Effector memory CD4-positive, alpha-beta T cell (primary cell): ENCODE measurements at places on chromosomes 7 and 10.

DNA sequence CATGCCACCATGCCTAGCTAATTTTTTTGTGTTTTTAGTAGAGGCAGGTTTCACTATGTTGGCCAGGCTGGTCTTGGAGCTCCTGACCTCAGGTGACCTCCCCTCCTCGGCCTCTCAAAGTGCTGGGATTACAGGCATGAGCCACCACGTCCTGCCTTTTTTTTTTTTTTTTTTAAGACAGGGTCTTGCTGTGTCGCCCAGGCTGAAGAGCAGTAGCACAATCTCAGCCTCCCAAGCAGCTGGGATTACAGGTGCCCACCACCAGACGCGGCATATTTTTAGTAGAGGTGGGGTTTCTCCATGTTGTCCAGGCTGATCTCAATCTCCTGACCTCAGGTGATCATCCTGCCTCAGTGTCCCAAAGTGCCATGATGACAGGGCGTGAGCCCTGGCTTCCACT lies 14.4 kb upstream of the SRPK2 start:
- DNase-seq, result no peak

DNA sequence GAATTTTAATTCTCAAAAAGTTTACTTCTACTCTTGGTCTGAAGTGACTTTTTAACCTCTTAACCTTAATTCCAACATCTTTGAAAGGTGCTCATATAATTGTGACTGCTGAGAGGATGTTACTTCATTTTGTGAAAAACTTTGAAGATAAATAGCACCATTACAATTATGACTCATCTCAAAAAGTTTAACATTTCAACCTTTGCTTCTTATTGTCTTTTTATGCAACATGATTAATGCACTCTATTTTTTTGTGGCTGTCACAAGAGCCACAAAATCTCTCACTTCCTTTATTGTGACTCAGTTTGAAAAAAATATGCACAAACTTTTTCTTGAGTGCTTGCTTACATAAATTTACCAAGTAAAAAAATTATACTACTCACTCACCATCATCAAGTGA lies 383.1 kb downstream of the LRRTM3 start:
- no peak for DNase-seq

- DNase-seq, result no peak
These were observed 30.0 kb downstream of the SGMS1 start for GRCh38 chr10:50593523-50594376.

DNA sequence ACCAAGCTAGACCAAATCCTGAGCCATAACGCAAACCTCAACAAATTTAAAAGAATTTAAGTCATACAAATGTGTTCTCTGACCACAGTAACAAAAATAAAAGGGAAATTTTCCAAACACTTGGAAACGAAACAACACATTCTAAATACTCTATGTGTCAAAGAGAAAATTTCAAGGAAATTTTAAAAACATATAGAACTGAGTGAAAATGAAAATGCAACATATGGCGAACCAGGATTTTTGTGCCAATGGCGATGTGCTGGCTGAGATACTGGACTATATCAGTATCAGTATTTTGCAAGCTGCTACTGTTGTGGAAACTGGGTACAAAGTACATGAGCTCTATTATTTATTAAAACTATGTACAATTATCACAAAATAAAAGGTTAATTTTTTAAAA lies 34.1 kb downstream of the KNDC1 start:
- DNase-seq, result no peak

DNA sequence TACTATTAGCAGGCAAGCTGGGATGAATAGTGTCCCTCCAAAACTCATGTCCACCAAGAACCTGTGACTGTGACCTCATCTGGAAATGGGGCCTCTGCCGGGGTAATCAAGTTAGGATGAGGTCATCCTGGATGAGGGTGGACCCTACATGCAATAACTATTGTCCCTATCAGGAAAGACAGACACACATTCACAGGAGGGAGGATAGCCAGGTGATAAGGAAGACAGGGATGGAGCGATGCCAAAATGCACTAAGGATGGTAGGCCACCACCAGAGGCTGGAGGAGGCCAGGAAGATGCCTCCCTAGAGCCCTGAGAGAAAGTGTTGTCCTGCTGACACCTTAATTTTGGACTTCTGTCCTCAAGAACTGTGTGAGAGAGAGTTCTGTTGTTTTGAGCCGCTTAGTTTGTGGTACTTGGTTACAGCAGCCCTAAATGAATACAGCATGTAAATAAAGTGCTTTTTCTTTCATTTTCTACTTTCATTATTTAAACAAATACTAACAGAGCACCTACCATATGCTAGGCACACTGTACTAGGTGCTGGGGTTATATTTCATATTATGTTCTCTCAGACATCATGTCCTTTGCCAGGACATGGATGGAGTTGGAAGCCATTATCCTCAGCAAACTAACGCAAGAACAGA lies 111.9 kb downstream of the USP6NL start:
- no peak for DNase-seq

DNA sequence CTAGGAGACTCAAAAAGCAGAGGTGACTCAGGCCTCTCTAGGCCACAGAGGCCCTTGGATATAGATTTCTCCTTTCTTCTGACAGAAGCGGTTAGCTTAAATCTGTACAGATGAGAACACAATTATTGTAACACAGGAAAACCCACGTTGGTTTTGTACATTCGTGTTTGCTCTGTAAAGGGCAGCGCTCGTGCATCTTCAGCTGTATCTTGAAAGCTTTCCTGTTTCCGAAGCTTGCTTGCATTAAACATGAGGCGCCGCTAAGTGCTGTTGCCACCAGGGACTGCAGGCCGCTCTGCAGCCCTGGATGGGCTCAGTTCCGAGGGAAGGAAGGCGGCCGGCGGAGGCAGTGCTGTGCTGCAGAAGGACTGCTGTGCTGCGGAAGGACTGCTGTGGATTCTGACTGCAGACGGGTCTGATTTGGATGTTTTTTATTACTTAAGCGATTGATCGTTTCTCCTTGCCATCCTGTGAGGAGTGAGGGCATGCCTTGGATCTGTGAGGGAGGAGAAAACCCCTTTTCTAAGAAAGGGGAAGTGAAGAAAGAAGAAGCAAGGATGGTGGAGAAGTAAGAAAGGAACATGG lies 53.3 kb downstream of the FHIP2A start:
- no peak for DNase-seq

- DNase-seq, result peak; percentile 78
These were observed 982 bp downstream of the SFXN3 start for GRCh38 chr10:101031796-101032636.

- DNase-seq, result no peak
These were observed 9.0 kb upstream of the COMTD1 start for GRCh38 chr10:75244487-75245353.

GRCh38 chr10:49350846-49351532 lies 44.9 kb downstream of the DRGX start:
- no peak for DNase-seq

- DNase-seq, result no peak
These were observed 7.7 kb downstream of the ZPBP start for GRCh38 chr7:50085344-50085743.
